ENCODE measurements at places on chromosomes 1 and 21. TPM values are rescaled to one million over a fixed set of nuclear protein-coding genes. Genes with fewer than 3 reads are reported as not detected.

- DNase-seq = no peak
Observed at GRCh38 chr1:225434046-225434445, 6.2 kb upstream of the LBR start.

UBQLN4 gene
- 12.7 TPM for polyA plus RNA-seq

DNA sequence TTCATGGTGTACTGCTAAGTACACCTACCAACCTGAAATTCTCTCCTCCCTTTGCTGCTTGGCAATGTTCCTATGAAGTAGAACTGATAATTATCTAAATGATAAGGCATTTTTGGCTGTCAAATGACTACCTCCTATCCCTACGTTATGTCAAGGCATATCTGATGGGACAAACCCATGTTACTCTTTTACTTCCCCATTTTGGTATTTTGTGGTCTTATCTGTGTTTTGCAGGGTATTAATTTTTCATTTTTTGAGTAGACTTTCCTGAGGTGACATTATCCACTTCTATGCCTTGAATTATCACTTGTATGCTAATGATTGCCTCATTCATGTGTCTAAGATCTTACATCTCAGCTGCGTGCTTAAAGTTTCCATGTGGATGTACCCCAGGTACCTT is 499.6 kb upstream of the B3GALT2 start:
- no peak for DNase-seq

DNA sequence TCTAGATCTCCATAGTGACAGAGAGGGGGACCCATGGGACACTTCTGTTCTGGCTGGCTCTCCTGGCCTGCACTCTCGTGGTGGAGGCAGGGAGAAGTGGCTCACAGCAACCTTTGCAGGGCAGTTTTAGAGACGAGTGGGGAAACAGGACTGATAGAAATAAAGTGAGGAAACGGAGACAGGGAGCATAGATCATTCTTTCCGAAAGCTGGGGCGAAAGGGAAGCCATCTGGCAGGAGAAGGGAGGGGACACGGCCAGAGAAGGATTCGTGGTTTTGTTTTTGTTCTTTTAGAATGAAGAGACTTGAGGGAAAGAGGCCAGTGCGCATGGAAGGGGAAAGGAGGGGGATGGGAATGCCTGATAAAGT is 3.5 kb downstream of the TIE1 start:
- no peak for DNase-seq

GRCh38 chr1:57770772-57771171 is 346.9 kb upstream of the DAB1 start:
- no peak for DNase-seq
